ENCODE measurements at places on chromosomes 3 and 15.

DNA sequence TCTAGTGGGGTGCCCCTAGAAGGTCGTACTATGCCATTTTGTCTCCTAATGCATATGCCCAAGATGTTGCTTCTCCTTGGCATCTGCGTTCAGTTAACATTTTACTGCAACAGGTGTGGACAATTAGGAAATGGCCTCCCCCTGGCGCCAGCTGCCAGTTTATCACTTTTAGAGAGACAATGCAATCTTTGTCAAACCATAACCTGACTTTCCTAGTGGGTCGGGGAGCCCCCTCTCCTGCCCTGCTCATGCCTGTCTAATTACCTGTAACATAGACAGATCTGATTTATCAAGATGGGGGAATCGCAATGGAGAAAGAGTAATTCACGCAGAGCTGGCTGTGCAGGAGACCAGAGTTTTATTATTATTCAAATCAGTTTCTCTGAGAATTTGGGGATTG, 353.7 kb upstream of the SGO1 start:
- no peak for DNase-seq

GRCh38 chr3:139534992-139535879, 4.3 kb downstream of the RBP1 start:
- no peak for DNase-seq

- DNase-seq: no peak
Observed at GRCh38 chr3:12371525-12372140, 82.8 kb downstream of the PPARG start.

GRCh38 chr3:190644766-190645165, 130.9 kb downstream of the IL1RAP start:
- no peak for DNase-seq

DNA sequence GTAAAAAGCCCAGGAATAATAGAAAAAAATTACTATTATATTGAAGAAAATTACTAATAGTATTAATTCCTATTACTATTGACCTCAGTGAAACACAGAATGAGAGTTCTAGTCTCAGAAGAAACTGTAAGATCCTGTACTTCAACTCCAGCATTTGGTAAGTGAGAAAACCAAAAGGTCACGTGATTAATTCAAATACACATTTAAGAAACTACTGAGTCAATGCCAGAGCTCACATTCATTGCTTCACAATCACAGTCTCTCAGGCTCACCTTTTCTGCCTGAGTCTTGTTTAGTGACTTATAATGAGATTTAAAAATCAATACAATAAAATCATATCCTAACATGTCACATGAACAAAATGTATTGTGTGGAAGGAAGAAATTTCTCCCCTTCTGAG, 556.1 kb downstream of the FGF12 start:
- DNase-seq: no peak

- DNase-seq: no peak
Observed at GRCh38 chr15:83973816-83974215, 261.8 kb upstream of the GOLGA6L4 start.

DNA sequence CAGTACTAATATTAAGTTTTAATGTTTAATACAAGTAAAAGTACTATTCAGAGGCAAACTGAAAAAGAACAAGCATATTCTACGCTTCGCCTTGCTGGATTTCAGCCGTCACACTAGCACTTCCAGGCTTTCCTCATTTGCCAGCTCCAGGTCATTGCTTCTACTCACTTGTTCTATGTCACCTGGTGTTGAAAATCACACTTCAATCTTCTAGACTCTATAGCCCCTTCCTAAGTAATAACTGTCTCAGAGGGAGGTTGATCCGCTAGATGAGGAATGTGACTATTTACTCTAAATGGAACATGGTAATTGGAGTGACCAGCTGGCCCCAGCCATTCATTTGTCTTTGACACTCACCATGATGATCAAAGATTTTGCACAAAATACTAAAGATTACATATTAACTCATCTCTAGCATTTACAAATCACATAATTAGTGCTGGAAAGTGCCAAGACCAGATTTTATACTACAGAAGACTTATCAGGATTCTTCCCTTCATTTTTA, 92.0 kb downstream of the GAP43 start:
- DNase-seq: no peak

GRCh38 chr3:134352031-134352671, 22.1 kb downstream of the AMOTL2 start:
- no peak for DNase-seq

- DNase-seq: no peak
Observed at GRCh38 chr3:151751161-151751560, 17.4 kb downstream of the AADACL2 start.

- DNase-seq: no peak
Observed at GRCh38 chr15:81270781-81271491, 53.0 kb downstream of the STARD5 start.

GRCh38 chr3:176623468-176624150, 573.7 kb downstream of the TBL1XR1 start:
- no peak for DNase-seq

- DNase-seq: no peak
Observed at GRCh38 chr15:62849316-62850106, 193.0 kb upstream of the TPM1 start.
